Fibroblast of villous mesenchyme (primary cell): ENCODE measurements at places on chromosomes 6 and 20. TPM values are rescaled to one million over a fixed set of nuclear protein-coding genes. Genes with fewer than 3 reads are reported as not detected.

DNA sequence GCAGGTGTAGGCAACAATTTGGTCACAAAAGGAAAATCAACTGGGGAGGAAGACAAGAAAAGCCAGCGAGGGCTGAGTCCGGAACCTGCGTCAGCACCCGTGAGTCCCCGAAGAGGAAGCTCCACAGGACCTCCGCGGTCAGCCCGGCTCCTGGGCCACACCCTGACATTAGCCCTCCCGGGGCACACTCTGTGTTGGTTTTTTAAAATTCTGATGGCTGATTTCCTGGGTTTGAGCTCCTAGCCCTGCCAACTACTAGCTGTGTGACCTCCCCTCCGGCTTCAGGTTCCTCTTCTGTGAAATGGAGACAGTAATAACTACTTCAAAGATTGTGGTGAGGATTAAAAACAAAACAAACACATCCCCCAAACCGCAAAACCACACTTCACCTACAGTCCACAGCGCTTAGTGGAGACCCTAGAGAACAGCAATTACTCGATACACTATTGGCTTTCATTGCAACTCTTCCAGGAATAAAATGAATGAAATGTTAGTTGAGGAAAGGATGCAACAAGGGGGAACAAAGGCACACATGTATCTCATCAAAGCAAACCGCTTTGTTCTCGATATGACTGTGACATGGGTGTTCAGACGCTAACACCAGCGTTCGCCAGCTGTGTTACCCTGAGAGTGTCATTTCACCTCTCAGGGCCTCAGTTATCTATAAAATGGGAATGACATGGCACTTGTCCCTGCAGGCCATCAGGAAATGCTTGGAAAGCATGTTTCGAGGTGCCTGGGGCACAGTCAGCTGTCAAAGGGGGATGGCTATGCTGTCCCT, 985 bp downstream of the ZBP1 start:
- DNase-seq: no peak

Gene EDN3
- total RNA-seq: not detected in 2 replicates

- no peak for DNase-seq
Observed at GRCh38 chr20:47609001-47609400, 107.3 kb downstream of the NCOA3 start.

- peak; percentile 51 for DNase-seq
Observed at GRCh38 chr20:4217349-4217841, 202.0 kb upstream of the RNF24 start.

- DNase-seq: peak; percentile 95
Observed at GRCh38 chr6:26251354-26252076, 113.5 kb upstream of the BTN3A2 start.

Gene GID8
- total RNA-seq: 31.2 and 34.5 TPM in 2 replicates

GRCh38 chr6:44489910-44490604, 102.6 kb downstream of the CDC5L start:
- DNase-seq: peak; percentile 94

GRCh38 chr20:49693435-49694171, 20.1 kb downstream of the B4GALT5 start:
- no peak for DNase-seq

DNA sequence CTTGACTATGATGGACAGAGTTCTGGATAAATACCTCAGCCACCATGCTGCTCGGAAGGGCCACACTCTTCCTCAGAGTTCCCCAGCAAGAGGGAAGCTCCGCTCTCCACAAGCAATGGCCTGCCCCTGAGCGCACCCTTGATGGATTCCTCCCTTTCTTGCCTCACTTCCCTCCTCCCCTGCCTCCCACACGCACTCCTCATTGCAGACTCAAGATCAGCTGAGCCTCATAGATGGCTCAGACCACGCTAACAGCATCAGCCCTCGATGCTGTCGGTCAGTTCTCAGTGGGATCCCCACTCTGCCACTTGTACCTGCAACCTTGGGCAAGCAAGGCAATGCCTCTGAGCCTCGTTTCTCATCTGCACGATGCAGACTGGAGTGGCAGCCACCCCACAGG, 123.3 kb downstream of the BMP7 start:
- DNase-seq: no peak
